NCI-H187 treated with DMSO at 0.1 percent for 48 hours (cell line): ENCODE measurements at places on chromosomes 2 and 18.
A peak's percentile ranks its signal among the peaks of the same experiment; 100 is the strongest.

GRCh38 chr18:78010363-78010762, 760.7 kb downstream of the GALR1 start:
- no peak for DNase-seq

GRCh38 chr2:161357097-161357496, 48.9 kb downstream of the PSMD14 start:
- no peak for DNase-seq

- peak; percentile 80 for DNase-seq
Measured at GRCh38 chr2:10122500-10123280, at the start of gene RRM2. Gene RRM2 (plus strand): TSS chr2:10122739. CDS start chr2:10122799, 60 bp downstream.

- DNase-seq, result no peak
Measured at GRCh38 chr18:13051159-13051558, 60.0 kb downstream of the CEP192 start.

DNA sequence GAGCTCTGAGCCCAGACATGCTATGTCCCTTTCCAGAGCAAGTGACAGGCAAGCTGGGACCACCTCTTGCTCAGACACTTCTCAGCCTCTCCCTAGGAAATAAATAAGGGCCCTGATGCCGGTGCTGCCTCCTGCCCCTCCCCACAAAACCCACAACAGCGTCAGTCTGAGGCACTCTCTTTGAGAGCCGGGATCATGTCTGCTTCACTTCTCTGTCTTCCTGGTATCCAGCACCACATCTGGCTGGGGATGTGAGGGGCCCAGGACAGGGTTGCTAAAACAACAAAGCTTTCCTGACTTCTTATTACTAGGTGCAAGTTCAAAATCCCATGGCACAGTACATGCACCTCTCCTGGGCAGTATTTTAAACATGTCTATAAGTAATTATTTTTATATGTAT, 103.9 kb upstream of the GLI2 start:
- no peak for DNase-seq

DNA sequence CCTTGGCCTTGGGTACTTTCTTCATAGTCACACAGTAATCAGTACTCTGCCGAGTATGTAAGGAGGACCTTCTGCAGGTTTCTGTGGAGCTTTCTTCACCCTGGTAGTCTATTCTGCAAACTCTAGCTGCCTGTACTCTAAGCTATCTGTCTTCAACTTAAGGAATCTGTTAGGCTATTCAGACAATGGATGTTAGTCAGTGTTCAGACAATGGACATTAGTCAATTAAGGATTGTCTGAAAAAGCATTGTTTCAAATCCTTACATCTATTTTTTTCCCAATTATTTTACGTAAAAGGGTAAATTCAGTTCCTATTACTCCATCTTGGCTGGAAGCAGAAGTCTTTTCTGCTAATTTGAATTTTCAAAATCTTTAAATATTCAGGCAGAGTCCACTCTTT, 75.7 kb downstream of the WDR7 start:
- no peak for DNase-seq

- DNase-seq, result no peak
Measured at GRCh38 chr2:44562737-44563136, 201.0 kb downstream of the CAMKMT start.

GRCh38 chr2:3557639-3558204, 411 bp downstream of the RNASEH1 start:
- DNase-seq, result no peak

GRCh38 chr18:55321265-55322177, 266.5 kb downstream of the TCF4 start:
- no peak for DNase-seq

- no peak for DNase-seq
Measured at GRCh38 chr18:10476338-10476791, 21.9 kb downstream of the APCDD1 start.

DNA sequence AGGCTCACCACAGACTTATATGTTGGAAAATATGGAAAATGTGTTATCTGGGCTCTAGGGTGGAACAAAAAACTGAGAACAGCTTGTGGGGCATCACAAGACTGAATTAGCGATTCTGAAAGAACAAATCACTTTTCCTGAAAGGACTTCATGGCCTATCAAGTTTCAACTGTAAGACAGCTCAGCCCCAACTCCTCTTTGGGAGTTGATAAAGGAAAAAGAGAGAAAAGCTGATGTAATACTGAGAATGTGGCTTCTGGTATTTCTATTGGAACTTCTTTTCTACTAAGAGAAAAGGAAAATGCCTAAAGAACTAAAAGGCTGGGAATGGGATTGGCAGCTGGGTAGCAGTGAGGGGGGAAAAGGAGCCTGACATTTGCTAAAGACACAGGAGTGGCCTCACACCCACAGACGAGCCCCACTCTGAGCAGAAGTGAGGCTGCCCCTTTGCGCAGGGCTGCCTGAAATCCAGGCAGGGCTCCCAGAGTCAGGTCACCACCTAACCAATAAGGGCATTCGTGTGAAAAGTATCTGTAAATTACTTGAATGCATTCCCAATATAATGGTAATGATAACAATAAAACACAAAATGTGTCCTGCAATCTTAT, 75.6 kb downstream of the LRP2 start:
- DNase-seq, result no peak

GRCh38 chr2:45275806-45276205, 266.6 kb upstream of the SIX2 start:
- no peak for DNase-seq

DNA sequence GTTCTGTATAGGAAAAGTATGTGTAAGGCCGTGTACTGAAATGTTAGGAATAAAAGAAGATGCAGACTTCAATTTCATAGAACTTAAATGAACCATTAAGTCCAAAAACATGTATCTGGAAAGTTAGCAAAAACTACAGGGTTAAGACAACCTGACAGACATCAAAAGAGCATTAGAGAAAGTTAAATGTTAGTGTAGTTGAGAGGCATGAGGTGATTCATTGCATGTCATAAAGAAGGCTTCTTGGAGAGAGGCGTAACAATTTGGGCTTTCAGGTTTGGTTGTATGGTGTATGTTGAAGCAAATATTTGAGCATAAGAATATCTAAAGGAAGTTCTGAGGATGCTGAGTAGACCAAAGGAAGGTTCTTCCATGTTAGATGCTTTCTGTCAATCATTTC, 6.3 kb downstream of the EPC2 start:
- no peak for DNase-seq

DNA sequence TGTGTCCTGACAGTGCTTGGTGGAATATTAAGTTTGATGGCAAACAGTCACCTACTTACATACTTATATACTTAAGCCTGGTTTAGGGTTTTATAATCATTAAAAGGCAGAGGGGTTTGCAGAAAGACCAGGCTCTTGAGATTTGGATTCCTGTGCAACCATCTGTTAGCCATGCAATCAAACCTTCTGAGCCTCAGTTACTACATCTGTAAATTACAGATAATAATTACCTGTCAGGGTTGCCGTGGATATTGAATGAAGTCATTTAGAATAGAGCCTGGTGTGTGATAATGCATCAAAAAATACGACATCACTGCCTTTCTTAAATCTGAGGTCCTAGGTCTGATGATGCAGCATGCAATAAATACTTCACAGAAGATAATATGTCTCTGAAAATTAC, 152.9 kb downstream of the ARHGAP28 start:
- no peak for DNase-seq

GRCh38 chr2:200578778-200579177, 7.0 kb upstream of the AOX1 start:
- no peak for DNase-seq
